ENCODE measurements at places on chromosomes 11 and 22.

DNA sequence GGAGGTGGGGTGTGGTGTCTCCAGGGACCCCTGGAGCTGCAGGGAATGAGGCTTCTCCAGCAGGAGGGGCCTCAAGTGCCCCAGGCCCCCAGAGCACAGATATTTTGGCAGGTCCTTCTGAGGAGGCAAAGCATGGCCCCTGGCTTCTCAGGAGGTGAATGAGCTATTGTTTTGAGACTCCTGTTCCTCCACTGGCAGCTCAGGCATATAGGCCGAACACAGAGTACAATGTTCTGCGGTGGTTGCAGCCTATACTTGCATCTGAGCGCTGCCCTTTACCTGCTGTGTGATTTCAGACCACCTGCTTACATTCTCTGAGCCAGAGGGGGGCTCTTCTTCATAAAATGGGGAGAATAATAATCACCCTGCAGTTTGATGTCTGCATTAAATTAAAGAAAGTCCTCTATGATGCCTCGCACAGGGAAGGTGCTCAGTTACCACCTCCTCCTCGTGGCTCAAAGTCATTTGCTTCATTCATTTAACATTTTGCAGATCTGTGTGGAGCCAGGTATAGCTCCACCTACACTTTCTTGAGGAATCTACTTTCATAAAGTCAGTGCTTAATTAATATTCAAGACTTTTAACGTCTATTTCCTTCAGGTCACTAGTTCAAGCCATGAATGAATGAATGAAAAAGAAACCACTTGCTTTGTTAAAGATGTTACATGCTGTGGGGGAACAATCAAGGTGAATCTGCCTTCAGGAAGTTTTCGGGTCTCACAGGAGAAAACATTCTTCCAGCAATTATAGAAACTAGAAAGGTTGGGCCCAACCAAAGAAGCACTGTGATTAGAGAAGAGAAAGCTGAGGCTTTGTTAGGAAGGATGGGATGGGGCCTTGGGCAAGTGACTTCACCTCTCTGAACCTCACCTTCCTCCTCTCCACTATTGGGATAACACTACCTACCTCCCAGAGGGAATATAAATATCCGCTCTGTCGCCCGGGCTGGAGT lies 68.4 kb downstream of the ADAMTS15 start:
- no peak for DNase-seq

- no peak for DNase-seq
Observed at GRCh38 chr11:20011307-20011951, 148.8 kb downstream of the DBX1 start.

DNA sequence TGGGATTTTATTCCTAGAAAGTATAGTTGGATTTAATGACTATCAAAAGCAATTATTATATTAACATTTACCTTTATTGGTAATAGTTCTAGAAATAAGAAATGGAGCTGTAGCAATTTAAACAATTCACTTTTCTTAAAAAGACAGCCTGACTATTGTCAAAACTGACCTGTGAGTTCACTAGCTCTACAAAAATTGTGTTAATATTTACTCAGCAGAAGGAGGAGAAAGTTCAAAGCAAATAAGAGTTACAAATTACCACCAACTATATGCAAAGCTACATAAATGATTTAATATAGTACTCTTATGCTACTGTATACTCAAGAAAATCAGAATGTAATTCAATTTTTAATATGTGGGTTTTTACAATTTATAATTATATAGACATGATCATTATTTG lies 310.0 kb downstream of the DCDC1 start:
- DNase-seq = no peak

DNA sequence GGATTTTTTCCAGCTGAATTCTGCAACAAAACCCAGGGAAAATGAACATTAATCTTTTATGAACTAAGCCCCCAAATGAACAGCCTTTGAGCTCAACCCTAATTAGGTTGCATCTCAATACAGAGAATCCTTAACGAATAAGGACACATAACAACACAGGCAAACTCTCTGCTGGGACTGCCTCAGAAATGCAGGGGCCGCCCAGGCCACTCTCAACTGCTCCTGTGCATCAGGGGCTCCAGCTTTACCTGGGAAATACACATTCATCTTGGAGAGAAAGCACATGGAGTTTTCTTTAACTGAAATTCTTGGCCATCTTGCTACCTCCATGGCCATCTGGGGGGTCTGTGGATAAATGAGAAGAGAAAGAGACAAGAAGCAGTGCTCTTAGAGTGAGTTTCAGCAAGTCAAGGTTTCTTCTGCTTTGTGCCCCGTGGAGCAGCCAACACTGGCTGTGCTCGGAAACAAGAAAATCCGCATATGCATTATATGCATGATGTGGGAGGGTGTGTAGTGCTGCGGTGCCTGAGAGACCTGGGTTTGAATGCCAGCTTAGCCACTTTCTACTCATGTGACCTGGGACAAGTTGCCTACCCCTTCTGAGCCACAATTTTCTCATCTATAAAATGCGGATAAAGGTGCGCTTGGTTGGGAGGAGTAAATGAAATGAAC lies 81.9 kb upstream of the RCN1 start:
- no peak for DNase-seq

DNA sequence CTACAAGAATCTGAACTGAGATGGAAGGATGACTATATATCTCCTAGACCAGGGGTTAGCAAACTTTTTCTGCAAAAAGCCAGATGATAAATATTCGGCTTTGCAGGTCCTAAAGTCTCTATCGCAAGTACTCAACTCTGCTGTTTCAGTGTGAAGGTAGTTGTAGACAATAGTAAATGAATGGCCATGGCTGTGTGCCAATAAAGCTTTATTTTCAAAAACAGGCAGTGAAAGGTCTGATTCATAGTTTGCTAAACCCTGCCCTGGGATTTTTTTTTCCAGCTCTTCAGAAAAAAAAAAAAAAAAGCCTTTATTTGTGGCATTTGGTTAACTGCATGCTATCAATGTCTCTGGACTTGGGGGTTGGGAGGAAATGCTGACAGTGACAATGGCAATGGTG lies 37.5 kb downstream of the FAM227A start:
- no peak for DNase-seq

- DNase-seq = no peak
Observed at GRCh38 chr11:134260503-134260902, 7.1 kb downstream of the ACAD8 start.

DNA sequence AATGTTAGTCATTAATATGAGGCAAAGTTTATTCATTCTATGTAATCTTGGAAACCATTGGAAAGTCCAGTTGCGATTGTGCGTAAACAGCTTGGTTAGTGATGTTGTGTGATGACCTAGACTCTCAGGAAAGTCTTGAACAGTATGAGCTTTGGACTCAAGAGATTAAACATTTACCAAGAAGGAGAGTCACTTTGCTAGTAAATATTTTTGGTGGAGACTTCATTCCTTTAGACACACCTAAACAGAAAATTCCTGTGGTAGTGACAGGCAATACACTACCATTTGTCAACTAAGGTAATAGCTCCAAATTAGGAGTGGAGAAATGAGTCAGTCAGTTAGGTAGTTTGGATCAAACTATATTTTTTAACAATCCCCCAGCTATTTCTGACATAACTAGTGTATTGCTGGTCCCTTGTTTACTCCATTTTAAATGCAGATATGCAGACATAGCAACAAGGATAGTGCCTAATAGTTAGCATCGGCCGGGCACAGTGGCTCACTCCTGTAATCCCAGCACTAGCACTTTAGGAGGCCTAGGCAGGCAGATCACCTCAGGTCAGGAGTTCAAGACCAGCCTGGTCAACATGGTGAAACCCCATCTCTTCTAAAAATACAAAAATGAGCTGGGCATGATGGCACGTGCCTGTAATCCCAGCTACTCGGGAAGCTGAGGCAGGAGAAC lies 89.3 kb downstream of the ARHGAP42 start:
- DNase-seq = no peak

DNA sequence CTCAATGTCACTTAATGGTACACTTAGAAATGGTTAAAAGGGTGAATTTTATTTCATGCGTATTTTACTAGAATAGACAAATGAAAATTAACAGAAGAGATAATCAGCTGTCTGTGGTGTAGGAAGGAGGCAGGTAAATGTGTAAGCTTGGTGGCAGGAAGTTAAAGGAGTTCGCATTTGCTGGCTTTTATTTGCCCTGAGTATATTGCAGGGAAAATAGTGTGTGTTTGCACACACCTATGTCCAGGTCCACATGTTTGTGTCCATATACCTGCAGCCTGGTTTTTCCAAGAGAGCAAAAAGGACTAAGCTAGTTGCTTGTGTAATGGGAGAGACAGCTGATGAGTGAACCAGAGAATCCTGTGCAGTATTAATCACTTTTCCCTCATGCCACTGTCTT lies 16.0 kb downstream of the NTM start:
- no peak for DNase-seq

DNA sequence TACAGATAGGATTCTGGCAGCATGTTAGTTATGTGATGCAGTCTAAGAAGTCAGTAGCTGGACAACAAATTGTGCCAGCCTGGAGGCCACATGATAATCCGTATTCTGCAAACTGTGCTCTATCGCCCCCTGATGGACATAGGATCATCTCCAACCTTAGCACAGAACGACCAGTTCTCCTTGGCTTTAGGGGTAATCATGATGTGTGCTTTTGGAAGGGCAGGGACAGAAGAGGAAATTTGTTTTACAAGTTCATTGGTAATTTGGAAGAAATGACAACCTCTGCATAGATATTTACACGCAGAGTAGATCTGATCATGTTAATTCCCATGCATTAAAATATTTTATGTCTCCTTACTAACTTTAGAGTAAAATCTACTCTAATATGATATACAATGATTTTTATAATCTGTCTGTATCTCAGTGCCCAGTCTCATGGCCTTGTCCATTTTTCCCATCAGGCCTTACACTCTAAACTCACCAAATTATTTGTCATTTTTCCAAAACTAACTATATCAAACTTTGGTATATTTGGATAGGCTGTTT lies 12.1 kb downstream of the OR10D3 start:
- peak; percentile 39 for DNase-seq

- DNase-seq = no peak
Observed at GRCh38 chr22:41003066-41003465, 51.9 kb downstream of the RBX1 start.

DNA sequence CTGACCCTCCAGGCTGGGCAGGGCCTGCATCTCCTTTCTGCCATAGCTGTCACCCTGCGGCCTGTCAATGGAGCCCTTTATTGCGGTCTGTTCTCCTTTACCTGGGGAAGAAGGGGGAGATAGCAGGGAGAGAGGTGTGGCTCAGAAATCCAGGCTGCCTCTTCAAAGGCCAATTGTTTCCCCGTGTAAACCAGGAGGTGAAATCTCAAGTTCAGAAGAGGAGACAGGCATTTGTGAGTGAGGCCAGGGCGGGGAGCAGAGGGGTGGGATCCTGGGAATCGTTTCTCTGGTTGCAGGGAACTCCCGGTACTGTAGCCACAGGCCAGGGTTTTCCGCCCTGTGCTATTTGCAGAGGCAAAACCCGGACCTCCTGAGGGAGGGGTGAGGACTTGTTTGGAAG lies 9.1 kb downstream of the DCPS start:
- no peak for DNase-seq

DNA sequence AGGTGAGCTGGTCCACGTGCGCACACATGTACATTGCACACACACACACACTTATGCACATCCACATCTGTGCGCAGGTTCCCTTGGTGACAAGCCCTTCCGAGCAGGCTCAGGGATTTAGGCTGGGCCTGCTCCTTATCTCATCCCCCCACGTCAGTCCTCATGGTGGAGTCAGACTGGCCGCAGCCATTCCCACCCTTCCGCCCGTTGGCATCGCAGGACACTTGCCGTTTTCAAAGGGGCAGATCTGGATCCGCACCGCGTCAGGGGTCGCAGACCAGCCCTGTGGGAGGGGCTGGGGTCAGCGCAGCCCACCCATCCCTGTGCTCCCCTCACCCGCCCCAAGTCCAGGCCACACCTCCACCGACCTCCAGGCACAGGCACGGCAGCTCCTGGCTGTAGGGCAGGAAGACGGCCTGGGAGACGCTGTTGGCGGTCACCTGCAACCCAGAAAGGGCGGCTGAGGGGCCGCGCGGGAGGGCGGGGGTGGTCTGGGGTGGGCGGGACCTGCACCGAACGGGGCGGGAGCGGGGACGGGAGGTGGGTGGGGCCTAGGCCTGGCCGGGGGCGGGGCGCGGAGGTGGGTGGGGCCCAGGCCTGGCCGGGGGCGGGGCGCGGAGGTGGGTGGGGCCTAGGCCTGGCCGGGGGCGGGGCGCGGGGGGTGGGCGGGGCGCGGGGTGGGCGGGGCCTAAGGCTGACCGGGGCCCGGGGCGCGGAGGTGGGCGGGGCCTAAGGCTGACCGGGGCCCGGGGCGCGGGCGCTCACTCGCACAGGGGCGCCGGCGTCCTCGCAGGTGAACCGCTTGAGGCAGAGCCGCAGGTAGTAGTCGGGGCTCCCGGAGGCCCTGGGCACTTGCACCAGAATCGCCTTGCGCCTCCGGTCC lies 13.3 kb downstream of the IL17REL start:
- DNase-seq = no peak

- DNase-seq = no peak
Observed at GRCh38 chr11:29282088-29282487, 734.7 kb downstream of the KCNA4 start.

DNA sequence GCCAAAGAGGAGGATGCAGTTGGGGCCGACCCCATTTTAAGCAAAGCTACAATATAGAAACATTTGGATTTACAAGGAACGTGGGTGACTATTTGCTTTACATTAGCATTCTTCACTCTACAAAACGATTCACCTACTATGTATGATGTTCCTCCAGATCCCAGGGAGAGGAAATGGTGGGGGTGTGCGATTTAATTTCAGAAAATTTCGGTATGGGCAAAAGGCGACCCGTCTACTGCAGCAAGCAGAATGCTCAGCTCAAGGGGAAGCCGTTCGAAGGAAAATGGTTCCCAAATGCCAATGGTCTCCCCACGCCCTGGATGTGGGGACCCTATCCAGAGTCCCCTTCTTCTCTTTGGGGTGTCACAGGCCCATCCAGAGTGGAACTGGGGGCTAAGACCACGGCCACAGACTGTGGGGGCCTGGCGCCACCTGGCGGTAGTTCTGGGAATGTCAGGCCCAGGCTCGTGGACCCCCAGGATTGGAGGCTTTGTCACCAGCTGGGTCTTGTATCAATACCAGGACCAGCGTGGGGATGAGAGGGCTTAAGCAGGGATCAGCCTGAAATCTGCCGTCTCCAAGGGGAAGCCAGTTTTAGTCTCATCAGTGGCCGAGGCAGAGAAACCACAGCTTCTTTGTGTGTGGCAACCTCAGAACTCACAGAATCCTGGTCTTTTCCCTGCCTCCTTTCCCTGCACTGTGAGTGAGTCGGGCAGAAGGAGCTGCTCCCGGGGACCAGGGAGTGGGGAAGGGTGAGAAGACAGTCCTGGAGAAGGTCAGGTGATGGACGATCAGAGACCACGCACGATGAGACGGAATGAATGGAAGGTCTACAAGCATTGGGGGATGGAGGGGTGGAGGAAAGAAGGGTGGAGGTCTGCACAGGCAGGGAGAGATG lies 8.4 kb downstream of the LRRC10B start:
- DNase-seq = no peak

DNA sequence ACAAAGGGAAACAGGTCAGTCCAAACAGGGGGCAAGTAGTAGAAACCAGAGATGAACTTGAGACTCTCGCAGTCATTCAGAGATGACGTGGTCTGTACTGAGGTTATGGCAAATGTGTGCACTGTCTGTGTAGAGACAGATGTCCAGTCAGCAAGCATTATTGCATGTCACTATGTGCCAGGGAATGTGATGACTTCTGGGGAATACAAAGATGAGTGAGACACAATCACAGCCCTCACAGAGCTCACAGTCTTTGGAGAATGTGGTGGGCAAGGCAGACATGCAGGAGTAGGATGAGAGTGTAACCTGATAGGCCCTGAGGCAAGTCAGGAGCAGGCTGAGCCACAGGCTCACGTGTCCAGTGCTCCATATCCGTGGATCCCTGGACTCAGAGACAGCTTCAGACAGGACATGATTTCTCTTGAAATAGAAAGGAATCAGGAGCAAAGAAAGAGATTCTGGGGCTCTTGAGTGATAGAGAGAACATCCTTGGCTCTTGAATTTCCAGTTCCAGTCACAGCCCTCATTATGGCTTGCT lies 550.7 kb downstream of the ETS1 start:
- DNase-seq = no peak

Data from cerebellar cortex (tissue), 1 donor.